ENCODE measurements at places on chromosomes 4 and X.

DNA sequence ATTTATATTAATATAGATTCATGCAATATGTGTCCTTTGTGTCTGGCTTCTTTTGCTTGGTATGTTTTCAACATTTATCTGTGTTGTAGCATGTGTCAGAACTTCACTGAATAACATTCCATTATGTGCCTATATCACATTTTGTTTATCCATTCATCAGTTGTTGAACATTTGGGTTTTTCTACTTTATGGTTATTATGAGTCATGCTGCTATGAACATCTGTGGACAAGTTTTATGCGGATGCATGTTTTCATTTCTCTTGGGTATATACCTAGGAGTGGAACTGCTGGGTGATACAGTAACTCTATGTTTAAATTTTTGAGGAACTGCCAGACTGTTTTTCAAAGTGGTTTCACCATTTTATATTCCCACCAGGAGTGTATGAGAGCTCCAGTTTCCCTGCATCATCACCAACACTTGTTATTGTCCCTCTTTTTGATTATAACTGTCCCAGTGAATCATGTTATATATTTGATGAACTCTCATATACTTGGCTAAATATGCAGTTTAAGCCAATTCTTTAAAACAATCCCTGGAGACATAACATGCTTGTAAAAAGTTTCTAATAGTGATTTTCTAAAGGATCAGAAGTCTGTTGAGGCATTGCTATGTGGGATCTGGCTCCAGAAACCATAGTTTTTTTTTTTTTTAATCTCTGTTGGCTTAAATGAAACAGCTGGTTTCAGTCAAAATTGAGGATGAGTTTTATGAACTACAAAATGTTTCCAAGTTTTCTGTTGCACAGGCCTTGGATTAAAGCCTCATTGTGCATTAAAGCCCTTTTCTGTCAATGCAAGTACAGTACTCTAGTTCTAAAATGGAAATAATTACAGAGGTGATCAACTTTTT lies 21.6 kb upstream of the REPS2 start:
- no peak for DNase-seq

GRCh38 chr4:121070696-121071639 lies 1.4 kb downstream of the NDNF start:
- DNase-seq = no peak

DNA sequence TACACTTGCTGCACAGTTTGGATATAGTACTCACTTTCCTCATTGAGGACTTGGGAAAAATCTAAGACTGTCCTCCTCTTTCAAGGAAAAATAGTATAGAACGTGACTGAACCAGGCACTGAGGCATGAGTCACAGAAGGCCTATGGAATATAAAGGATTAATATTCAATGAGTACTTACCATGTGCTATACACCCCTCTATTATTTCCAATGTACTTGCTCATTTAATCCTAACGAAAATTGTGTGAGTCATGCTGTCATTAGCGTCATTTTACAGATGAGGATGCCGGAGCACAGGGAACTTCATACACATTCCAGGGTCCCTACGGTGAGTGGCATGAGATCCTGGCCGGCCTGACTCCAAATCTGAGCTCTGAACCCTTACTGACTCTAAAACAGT lies 2136.2 kb upstream of the TENM3 start:
- DNase-seq = no peak

DNA sequence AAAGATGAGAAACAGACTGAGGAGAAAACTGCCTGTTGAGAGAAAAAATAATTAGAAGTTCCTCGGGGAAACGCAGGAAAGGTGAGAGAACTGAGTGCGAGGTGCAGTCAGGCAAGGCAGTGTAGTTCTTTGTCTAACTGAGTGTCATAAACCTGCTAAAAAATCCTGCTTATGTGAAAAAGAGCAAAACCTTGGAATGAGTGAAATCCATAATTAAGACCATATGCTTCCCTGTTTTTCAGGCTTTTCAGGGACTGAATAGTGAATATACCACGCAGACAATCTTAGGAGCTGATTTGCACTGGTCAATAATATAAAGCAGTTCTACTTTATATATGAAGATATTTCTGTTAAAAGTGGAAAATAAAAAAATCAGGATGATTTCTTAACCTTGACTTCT lies 104.9 kb downstream of the RASGEF1B start:
- no peak for DNase-seq

DNA sequence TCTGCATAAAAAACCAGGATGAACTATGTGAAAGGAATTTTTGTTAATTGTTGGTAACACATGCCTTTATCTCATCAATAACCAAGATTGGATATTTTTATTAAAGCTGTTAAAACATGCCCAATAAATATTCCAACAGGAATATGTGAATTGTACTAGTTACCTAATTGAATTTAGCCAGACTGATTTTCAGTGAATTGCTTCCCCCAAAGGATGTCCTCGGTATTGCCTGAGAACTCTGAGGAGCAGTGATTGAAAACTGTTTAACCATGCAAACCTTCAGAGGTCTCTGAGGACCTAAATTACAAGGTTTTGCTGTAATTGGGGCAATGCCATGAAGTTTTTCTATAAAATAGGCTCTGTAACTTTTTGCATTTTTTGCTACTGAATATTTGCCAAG lies 66.6 kb downstream of the BLTP1 start:
- no peak for DNase-seq

DNA sequence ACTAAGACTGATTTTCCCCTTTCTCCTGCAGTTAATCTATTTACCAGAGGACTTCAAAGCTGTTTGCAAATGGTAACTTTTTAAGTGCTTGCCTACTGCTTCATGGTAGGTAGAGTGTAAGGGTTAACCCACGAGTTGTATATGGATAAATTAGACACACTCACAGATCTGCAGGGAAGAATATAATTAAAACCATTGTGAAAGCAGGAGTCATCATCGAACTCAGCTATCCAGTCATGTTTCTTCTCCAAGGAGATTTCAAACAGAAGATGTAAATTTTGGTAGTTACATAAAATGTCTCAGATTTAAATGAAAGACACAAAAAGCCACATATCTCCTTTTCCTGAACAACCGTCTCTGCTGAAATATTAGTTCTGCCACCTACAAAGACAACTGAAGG lies 549 bp upstream of the XG start:
- no peak for DNase-seq

DNA sequence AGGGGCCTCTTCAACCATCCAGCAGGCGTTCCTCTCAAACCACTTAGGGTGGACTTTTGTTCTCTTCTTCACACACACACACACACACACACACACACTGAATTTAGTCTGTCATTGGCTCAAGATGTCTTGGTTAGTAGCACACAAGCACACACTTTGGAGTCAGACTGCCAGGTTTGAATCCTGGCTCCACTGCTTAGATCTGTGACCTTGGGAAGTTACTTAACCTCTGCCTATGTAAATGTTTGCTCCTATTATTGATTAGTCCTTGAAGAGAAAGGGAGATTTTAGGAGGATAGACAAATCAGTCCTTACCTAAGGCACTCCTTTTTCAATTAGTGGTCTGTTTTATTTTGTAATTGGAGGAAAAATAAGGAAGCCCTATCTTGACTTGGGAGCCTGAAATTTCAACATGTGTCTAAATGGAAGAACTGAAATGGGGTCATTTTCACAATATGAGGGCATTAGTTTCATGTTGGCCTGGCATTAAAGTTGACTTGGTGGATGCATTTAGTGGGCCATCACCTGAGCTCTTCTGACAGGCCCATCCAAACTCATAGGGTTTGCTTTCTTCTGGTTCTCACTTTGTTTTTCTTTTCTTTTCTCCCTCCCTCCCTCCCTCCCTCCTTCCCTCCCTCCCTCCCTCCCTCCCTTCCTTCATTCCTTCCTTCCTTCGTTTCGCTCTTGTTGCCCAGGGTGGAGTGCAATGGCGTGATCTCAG lies 13.3 kb upstream of the TMEM131L start:
- DNase-seq = no peak

All from NCI-H774 (cell line).